ENCODE measurements at places on chromosomes 4 and X.

- DNase-seq: no peak
Observed at GRCh38 chrX:153527208-153527607, 9.8 kb downstream of the ATP2B3 start.

- DNase-seq: no peak
Observed at GRCh38 chr4:168506014-168506413, 9.2 kb downstream of the PALLD start.

- peak; percentile 33 for DNase-seq
Observed at GRCh38 chr4:109406337-109406931, 27.2 kb upstream of the SEC24B start.

- peak; percentile 21 for DNase-seq
Observed at GRCh38 chrX:16836371-16836770, 33.8 kb downstream of the RBBP7 start.

- DNase-seq: no peak
Observed at GRCh38 chr4:24858026-24858425, 54.8 kb downstream of the CCDC149 start.

DNA sequence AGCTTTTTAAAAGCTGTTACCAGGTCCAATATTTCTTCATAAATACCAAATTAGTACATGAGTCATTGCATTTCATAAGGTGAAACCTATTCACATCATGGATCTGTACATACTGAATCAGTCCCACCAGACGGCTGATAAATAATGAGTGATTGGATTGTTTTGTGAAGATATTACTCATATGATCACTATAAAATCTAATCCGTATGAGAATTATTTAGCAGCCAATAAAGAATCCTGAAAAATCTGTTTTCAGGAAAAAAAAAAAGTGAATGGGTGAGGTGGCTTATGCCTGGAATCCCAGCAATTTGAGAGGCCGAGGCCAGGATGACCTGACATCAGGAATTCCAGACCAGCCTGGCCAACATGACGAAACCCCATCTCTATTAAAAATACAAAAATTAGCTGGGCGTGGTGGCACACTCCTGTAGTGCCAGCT is 438.1 kb downstream of the INPP4B start:
- no peak for DNase-seq

DNA sequence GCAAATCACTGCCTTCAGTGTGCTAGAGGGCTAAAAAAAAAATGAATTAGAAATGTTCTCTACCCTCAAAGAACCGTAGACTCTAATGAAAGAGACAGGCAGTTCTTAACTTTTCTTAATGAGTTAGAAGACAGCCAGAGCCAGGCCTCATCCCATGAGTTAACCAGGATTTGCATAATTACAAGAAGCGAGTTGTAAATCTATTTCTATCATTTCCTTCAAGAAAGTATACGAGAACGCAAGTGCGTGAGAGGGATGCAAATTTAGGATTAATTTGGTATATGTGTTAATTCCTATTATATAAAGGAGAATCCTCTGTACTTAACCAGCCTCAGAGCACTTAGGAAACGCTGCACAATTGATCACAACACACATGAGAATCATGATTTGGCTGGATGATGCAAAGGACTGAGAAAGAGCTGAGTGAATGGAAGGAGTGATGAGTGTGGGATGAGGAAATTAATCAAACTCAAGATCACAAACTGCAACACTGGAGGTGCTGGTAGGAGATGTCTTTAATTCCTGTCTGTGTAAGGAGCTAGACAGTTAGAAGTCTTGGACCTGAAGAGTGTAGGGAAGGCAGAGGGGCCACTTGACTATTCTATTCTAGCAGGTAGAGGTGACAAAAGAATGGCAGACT is 157.2 kb downstream of the ATP10D start:
- DNase-seq: no peak

GRCh38 chrX:13786048-13786447 is 30.8 kb downstream of the GPM6B start:
- peak; percentile 20 for DNase-seq

All from thyroid gland (tissue), 4 donors.